ENCODE measurements at places on chromosomes 13 and 19. TPM values are rescaled to one million over a fixed set of nuclear protein-coding genes. Genes with fewer than 3 reads are reported as not detected.

- no peak for DNase-seq
- no peak overlapping the region for H3K27ac ChIP-seq
- H3K4me1 ChIP-seq: peaks cover 4% of the 10 kb centered on the region
- peaks cover 39% of the 10 kb centered on the region for H3K27me3 ChIP-seq
These were observed 36.6 kb upstream of the MEDAG start for GRCh38 chr13:30869491-30869890.

DNA sequence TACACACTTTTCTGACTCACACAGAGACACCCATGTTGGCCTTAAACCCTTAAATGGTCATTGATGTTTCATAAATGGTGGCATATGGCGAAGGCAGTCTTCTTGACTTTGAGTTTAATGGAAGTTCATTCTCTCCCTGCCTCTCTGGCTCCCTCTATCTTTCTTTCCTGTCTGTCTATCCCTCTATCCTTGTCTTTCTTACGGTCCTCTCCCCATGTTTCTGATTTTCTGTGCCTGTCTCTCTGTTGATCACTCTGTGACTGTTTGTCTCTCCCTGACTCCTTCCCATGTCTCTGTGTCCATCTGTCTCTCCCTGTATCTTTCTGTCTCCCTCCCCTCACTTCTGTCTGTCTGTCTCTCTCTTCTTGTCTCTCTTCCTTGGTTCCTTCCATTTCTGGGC lies 43.2 kb upstream of the SHKBP1 start:
- no peak overlapping the region for H3K27ac ChIP-seq
- no peak overlapping the region for H3K4me3 ChIP-seq
- H3K27me3 ChIP-seq: peaks cover 21% of the 10 kb centered on the region
- DNase-seq: no peak

- H3K4me3 ChIP-seq: no peak overlapping the region
- H3K27me3 ChIP-seq: no peaks in the 10 kb centered on the region
- no peaks in the 10 kb centered on the region for H3K4me1 ChIP-seq
- H3K27ac ChIP-seq: no peak overlapping the region
- H3K36me3 ChIP-seq: no peaks in the 10 kb centered on the region
- no peak for DNase-seq
These were observed 771.6 kb downstream of the EFNB2 start for GRCh38 chr13:105763851-105764250.

- no peak for DNase-seq
- no peaks in the 10 kb centered on the region for H3K27me3 ChIP-seq
- H3K36me3 ChIP-seq: no peaks in the 10 kb centered on the region
- H3K4me3 ChIP-seq: no peak overlapping the region
- peaks cover 3% of the 10 kb centered on the region for H3K4me1 ChIP-seq
- no peak overlapping the region for H3K27ac ChIP-seq
These were observed 1471.7 kb downstream of the UQCRFS1 start for GRCh38 chr19:27741236-27741635.

PSG1 gene
- 0.63 TPM for total RNA-seq

- no peaks in the 10 kb centered on the region for H3K27me3 ChIP-seq
- peaks cover 7% of the 10 kb centered on the region for H3K4me1 ChIP-seq
- H3K36me3 ChIP-seq: peaks cover 7% of the 10 kb centered on the region
- no peak overlapping the region for H3K27ac ChIP-seq
- no peak for DNase-seq
These were observed 7.8 kb downstream of the FIZ1 start for GRCh38 chr19:55591555-55591954.

DNA sequence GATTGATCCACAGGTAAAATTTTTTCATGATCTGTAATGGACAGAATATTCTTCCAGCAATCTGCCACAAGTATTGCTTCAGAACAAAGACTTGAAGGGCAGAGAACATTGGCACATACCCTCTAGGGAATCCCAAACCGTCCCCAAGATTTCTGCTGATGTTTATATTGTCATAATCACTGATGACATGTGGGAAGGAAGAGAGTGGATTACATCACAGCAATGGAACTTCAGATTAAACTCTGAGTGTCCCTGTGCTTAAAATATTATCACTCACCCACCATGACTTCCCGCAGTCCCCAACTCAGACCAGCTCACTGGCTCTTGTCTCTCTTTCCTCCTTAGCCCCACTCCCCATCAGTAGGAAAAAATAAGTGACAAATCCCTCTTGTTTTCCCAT lies 8.5 kb upstream of the TPT1 start:
- peaks cover 9% of the 10 kb centered on the region for H3K4me1 ChIP-seq
- no peak for DNase-seq
- no peaks in the 10 kb centered on the region for H3K27me3 ChIP-seq
- H3K4me3 ChIP-seq: no peak overlapping the region
- peaks cover 5% of the 10 kb centered on the region for H3K36me3 ChIP-seq

ZNF682 gene
- total RNA-seq: 9.4 TPM

DNA sequence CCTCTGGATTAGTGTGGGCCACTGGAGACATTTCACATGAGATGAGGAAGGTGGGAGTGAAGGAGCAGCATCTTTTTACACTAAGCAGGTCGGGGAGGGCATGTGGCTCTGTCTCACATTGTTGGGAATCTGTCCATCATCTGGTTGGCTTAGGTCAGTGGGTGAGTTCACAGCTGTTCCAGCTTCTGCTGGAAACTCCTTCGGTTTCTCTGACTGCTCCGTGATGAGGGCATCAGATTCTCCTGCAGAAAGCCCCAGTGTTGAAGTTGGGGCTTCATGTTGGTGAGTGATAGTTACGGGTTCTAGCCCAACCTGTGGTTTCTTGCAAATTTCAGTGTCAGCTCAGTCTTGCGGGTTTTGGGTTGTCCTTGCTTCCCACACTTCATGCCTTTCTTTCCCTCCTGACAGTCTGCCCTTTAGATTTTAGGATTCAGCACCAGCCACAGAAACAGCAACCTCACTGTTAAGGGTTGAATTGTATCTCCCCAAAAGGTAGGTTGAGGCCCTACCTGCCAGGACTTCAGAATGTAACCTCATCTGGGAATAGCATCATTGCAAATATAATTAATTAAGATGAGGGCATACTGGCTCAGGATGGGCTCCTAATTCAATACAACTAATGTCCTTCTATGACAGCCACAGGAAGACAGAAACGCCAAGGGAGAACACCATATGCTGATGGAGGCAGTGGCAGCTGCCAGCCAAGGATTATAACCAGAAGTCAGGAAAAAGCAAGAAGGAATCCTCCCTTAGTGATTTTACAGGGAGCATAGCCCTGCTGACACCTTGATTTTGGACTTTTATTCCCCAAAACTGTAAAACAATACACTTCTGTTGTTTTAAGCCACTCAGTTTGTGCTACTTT lies 7.6 kb upstream of the ALOX5AP start:
- H3K36me3 ChIP-seq: no peaks in the 10 kb centered on the region
- H3K27me3 ChIP-seq: no peaks in the 10 kb centered on the region
- DNase-seq: no peak
- peaks cover 5% of the 10 kb centered on the region for H3K4me1 ChIP-seq
- H3K4me3 ChIP-seq: no peak overlapping the region

- peaks cover 34% of the 10 kb centered on the region for H3K4me1 ChIP-seq
- no peak overlapping the region for H3K27ac ChIP-seq
- H3K36me3 ChIP-seq: peaks cover 8% of the 10 kb centered on the region
- DNase-seq: no peak
- H3K4me3 ChIP-seq: no peak overlapping the region
These were observed 93.0 kb upstream of the TEX29 start for GRCh38 chr13:111227405-111227804.

GRCh38 chr19:6442087-6442688 lies 8.6 kb upstream of the SLC25A41 start:
- DNase-seq: no peak
- H3K27me3 ChIP-seq: no peaks in the 10 kb centered on the region
- H3K36me3 ChIP-seq: no peaks in the 10 kb centered on the region
- H3K27ac ChIP-seq: no peak overlapping the region
- no peaks in the 10 kb centered on the region for H3K4me1 ChIP-seq

ZNF606 gene
- 7.1 TPM for total RNA-seq

DNA sequence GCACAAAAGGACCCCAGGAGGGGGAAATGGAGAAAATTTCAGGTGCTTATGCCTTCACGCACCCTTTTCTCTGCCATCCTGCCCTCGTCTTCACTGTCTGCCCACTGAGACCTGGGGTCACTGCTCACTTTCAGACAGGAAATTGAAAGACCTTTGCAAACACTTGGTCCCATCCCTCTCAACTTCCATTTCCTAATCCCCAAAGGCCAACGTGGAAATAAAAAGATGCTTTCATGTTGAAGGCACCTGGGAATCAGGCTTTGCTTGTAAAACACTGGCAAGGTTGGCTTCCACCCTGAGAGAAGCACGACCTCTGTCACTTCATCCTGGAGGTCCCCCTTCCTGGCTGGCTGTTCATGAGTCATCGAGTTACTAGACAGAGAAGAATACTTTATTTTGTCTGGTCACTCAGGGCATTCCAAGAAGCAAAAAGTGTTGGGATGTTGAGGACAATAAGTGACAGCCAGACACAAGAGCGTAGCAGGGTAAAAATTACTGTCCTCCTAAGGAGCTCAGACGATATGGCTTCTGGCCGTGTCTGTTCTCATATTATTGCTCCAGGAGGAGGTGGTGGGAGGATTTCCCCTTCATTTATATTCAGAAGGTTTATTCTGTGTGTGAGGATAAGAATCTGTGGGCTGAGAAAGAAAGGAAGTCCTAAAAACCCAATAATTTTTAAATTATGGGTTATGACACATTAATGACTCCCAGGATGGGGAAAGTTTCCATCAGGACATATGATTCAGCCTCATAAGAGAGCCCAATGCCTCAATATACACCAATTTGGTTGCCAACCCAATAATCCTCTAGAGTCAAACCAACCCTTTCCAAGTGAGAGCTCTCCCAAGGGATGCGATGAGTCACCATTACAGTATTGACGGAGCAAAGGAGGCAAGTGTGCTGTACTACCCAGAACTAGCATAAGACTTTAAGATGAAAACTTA lies 409.0 kb downstream of the COG6 start:
- DNase-seq: no peak
- H3K4me3 ChIP-seq: no peak overlapping the region
- peaks cover 5% of the 10 kb centered on the region for H3K27me3 ChIP-seq
- H3K36me3 ChIP-seq: no peaks in the 10 kb centered on the region
- H3K4me1 ChIP-seq: peaks cover 10% of the 10 kb centered on the region

DNA sequence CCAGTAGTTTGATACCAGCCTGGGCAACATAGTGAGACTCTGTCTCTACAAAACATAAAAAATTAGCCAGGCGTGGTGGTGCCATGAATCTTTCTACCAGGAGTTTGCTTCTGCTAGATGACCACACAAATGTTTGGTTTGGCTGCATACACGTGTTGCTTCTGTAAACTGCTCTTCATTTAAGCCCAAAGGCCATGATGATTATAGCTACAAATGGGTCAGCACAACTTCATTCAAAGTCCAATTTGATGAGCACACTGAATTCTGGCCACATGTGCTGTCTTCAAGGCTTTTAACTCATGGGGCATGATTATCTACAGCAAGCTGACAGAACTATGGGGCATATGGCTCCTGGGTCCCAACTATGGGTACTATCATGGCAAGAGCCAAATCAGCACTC lies 46.3 kb upstream of the DCT start:
- peaks cover 2% of the 10 kb centered on the region for H3K36me3 ChIP-seq
- H3K27ac ChIP-seq: no peak overlapping the region
- no peaks in the 10 kb centered on the region for H3K4me1 ChIP-seq
- no peak for DNase-seq
- no peak overlapping the region for H3K4me3 ChIP-seq
- H3K27me3 ChIP-seq: no peaks in the 10 kb centered on the region

SLC17A7 gene
- total RNA-seq: not detected

DNA sequence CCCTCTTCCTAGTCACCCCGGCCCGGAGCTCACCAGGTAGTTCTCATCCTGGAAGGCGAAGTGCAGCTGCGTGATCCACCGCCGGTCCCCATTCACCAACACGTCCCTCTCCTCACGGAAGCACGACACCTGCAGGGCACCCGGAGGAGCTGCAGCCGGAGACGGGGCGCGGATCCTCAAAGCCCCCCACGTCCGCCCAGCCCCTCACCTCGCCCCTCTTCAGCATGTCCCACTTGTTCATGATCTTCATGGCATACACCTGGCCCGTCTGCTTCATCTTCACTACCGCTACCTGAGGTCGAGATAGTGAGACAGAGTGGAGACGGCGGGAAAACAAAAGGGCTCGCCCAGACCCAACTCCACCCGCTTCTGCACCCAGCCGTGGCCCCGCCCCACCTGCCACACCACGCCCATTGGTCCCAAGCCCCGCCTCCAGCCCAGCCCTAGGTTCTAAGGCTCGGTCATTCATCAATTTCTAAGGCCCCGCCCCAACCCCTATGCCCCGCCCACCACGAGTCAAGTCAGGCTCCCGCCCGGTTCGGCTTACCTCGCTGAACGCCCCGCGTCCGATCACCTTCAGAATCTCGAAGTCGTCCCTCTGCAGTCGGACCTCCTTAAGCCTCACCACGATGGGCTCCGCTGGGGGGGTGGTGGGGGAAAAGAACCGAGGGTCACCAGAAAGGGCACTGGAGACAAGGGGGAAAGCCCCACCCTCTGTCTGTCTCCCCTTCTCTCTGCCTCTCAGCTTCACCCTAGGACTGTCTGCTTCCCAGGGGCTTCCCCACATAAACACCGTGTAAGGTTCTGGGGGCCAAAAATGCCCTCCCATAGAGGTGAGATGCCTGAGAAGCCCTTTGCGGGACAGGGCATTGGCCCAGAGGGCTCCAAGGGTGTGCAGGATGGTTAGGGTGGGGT lies 2.8 kb downstream of the DMPK start:
- H3K4me1 ChIP-seq: peaks cover 17% of the 10 kb centered on the region
- H3K27me3 ChIP-seq: peaks cover 23% of the 10 kb centered on the region
- peak overlapping the region; percentile 91 for H3K4me3 ChIP-seq
- peak; percentile 74 for DNase-seq

GRCh38 chr13:109750221-109750775 lies 36.1 kb downstream of the IRS2 start:
- peaks cover 11% of the 10 kb centered on the region for H3K4me1 ChIP-seq
- peak overlapping the region; percentile 16 for H3K4me3 ChIP-seq
- H3K27me3 ChIP-seq: no peaks in the 10 kb centered on the region
- peak overlapping the region; percentile 83 for H3K27ac ChIP-seq
- H3K36me3 ChIP-seq: no peaks in the 10 kb centered on the region
- no peak for DNase-seq

DNA sequence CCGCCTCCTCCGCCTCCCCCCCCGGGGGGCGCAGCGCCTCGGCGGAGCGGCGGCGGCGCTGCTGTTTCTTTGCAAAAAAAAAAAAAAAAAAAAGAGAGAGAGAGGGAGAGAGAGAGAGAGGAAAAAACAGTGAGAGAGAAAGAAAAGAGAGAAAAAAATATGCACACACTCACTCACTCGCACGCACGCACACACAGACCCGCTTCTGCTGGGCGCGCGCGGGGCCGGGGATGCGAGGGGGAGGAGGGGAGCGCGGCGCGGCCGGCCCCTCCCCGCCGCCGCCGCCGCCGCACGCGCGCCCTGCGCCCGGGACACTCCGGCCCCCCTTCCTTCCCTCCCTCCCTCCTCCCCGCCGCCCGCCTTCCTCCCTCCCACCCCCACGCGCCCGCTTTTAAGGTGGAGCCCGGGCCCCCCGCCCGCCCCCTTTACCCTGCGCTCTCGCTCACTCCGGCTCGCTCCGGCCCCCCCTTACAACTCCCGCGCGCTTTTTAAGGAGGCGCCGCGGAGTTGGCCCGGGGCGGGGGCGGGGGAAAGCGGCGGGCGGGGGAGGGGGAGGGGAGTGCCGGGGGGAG lies at the start of gene SAMD1:
TSS of gene SAMD1 (minus strand) at position 243 of the 572 bp plus-strand sequence.
- DNase-seq: peak; percentile 82
- peak within 1 kb of the TSS; percentile 98 for H3K4me3 ChIP-seq
- H3K27me3 ChIP-seq: no peaks in the 10 kb centered on the region
- peaks cover 12% of the 10 kb centered on the region for H3K4me1 ChIP-seq

GRCh38 chr19:1478934-1479707 lies at the start of gene C19orf25:
Gene C19orf25, minus strand, starts transcription at chr19:1479215. Its CDS starts 312 bp downstream, at chr19:1478903.
- peaks cover 4% of the 10 kb centered on the region for H3K36me3 ChIP-seq
- H3K27ac ChIP-seq: peak within 1 kb of the TSS; percentile 89
- peaks cover 14% of the 10 kb centered on the region for H3K4me1 ChIP-seq
- H3K4me3 ChIP-seq: peak within 1 kb of the TSS; percentile 96

GRCh38 chr13:21078501-21078900 lies 17.1 kb upstream of the LATS2 start:
- peaks cover 15% of the 10 kb centered on the region for H3K4me1 ChIP-seq
- H3K36me3 ChIP-seq: peaks cover 2% of the 10 kb centered on the region
- H3K27ac ChIP-seq: no peak overlapping the region

All from T-helper 17 cell (primary cell).